GM23338 (cell line): ENCODE measurements at places on chromosomes 5 and 9. TPM values are rescaled to one million over a fixed set of nuclear protein-coding genes. Genes with fewer than 3 reads are reported as not detected.
A peak's percentile ranks its signal among the peaks of the same experiment; 100 is the strongest.

- peaks cover 11% of the 10 kb centered on the region for H3K4me1 ChIP-seq
- no peak overlapping the region for H3K4me3 ChIP-seq
- no peaks in the 10 kb centered on the region for H3K27me3 ChIP-seq
Observed at GRCh38 chr9:69188975-69189374, 14.9 kb downstream of the TJP2 start.

DNA sequence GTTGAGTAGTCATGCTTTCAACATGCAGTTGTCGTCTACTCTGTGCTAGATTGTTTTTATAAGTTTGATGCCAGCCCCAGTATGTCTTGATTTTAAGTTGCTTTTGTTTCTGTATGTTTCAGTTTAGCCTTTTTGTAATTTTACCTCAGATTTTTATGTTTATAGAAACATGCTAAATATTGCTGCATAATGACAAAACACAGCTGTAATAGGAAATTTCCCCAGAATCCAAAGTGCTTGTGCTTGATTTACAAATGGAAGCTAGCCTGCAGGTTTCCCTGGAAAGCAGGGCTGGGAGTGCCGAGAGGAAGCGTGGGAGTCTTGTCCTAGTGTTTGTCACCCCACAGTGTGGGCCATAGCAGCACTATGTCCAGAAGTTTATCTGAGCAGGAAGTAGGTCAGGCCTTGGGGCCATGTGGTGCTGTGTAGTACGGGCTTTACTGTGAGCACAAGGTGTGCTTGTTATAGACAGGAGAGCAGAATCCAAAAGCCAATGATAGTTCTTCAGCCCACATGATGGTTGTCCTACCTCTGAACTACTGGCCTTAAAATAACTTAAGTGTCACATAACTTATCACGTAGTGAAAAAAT, 100.0 kb upstream of the NREP start:
- H3K27me3 ChIP-seq = no peaks in the 10 kb centered on the region
- H3K36me3 ChIP-seq = no peaks in the 10 kb centered on the region
- no peak overlapping the region for H3K27ac ChIP-seq

DNA sequence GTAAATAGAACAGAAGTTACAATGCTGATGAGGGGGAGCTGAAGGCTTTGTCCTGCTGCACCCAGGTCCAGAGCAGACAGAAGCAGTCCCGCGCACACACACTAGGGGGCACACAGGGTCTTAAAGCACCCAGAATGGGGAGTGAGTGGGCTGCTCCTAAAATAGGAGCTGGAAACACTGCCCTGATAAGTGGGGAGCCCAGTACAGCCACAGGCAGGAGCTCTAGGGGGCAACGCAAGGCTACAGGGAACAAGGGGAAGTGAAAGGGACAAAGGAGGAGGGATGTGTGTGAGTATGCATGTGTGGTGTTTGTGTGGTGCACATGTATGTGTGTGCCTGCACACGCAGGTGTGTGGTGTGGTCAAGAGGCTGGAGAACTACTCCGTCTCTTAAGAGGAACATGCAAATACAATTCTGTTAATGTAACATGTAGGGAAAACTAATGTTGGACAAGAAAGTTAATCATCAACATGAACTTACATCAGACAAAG, 191.5 kb downstream of the ROR2 start:
- peak; percentile 90 for DNase-seq
- H3K27me3 ChIP-seq = no peaks in the 10 kb centered on the region
- no peaks in the 10 kb centered on the region for H3K36me3 ChIP-seq
- H3K4me1 ChIP-seq = 0 out of 2 replicates have a peak, but pooled peaks cover 4% of the 10 kb centered on the region

GRCh38 chr5:91816681-91817080, 433.6 kb upstream of the ARRDC3 start:
- H3K4me1 ChIP-seq = no peaks in the 10 kb centered on the region
- H3K27ac ChIP-seq = no peak overlapping the region
- no peaks in the 10 kb centered on the region for H3K27me3 ChIP-seq
- no peaks in the 10 kb centered on the region for H3K36me3 ChIP-seq
- no peak for DNase-seq
- no peak overlapping the region for H3K4me3 ChIP-seq

GRCh38 chr5:54693936-54694657, 176.5 kb downstream of the SNX18 start:
- DNase-seq = no peak
- H3K27me3 ChIP-seq = no peaks in the 10 kb centered on the region
- no peak overlapping the region for H3K4me3 ChIP-seq
- H3K36me3 ChIP-seq = no peaks in the 10 kb centered on the region
- H3K4me1 ChIP-seq = no peaks in the 10 kb centered on the region

The COL27A1 gene
- 12.9 and 18.0 TPM in 2 replicates for total RNA-seq

The RLN1 gene
- total RNA-seq = 1.2 TPM in 1 of 2 replicates, not detected in the other

The BTNL3 gene
- not detected in 2 replicates for total RNA-seq

The MLANA gene
- not detected in 2 replicates for total RNA-seq

GRCh38 chr9:134811673-134812342, 68.8 kb upstream of the FCN2 start:
- H3K27me3 ChIP-seq = no peaks in the 10 kb centered on the region
- H3K36me3 ChIP-seq = no peaks in the 10 kb centered on the region

The VCAN gene
- total RNA-seq = 373 and 404 TPM in 2 replicates

GRCh38 chr5:54700986-54701578, 183.5 kb downstream of the SNX18 start:
- H3K27me3 ChIP-seq = no peaks in the 10 kb centered on the region
- no peak overlapping the region for H3K4me3 ChIP-seq
- H3K36me3 ChIP-seq = no peaks in the 10 kb centered on the region
- no peaks in the 10 kb centered on the region for H3K4me1 ChIP-seq

The UGT3A2 gene
- 27.0 and 29.6 TPM in 2 replicates for total RNA-seq
